ENCODE measurements at places on chromosomes 12 and 14.

DNA sequence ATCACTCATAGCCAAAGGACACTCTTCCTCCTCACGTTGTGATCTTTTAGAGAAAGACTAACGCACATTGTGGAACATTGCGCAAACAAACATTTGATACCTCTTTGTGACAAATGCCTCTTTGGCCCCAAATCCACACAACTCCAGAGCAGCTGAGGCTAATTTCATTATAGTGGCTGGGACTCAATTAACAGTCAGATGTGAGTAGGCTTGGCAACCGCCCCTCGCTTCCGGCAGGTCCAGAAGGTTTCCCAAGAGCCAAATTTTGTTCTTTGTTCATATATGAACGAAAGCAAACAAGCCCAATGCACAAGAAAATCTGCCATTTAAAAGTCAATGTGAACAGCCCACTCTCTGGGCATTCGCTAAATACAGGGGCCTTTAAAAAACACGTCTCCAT is 273.9 kb downstream of the GLT1D1 start:
- DNase-seq: no peak

GRCh38 chr12:78684419-78684818 is 180.2 kb upstream of the SYT1 start:
- DNase-seq: no peak

- DNase-seq: no peak
Measured at GRCh38 chr12:126708492-126708896, 1558.5 kb upstream of the TMEM132C start.

- no peak for DNase-seq
Measured at GRCh38 chr14:50813544-50813863, 17.5 kb downstream of the NIN start.

DNA sequence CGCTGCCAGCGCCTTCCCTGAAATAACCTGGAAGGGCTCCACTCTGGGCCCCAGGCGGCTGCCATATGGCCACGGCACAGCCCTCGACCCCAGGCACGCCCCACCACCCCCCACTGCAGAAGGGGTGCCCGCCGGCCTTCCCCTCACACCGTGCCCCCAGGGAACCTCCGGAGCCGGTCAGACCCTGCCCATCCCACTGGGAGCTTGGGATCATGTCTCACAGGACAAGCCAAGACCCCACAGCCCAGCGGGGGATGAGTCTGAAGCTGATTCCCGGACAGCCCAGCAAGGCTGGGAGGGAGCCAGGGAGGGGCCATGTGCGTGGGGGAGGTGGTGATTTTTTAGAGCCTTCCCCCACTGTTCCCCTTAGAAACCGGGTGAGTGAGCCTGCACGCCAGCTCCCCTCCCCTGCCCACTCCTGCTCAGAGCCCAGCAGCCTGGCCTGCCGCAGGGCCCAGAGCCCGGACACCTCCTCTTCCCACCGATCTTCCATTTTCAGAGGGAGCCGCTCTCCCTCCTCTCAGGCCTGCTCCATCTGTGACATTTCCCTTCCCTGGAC is 1.4 kb downstream of the RIMBP2 start:
- peak; percentile 18 for DNase-seq

- no peak for DNase-seq
Measured at GRCh38 chr14:43803076-43803689, 703.9 kb downstream of the FSCB start.

GRCh38 chr14:98685725-98686124 is 586.3 kb downstream of the BCL11B start:
- no peak for DNase-seq
